Erythroblast (primary cell): ENCODE measurements at places on chromosomes 12 and 14.

DNA sequence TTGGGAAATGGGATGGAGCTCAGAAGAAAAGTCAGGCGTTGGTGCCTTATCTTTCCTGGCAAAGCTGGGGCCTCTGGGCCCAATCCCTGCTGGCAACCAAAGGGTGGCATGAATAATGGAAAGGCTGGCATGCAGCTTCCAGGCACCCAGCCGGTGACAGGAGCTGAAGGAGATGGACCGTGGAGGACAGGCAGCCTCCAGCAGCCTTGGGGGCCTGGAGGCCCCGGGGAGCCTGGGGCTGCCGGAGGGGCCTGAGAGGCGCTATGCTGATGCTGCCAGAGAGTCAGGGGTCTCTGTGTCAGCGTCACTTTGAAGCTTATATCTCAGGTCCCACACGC, 38.2 kb upstream of the EML1 start:
- DNase-seq = no peak

- DNase-seq = no peak
Observed at GRCh38 chr12:91507754-91508153, 325.1 kb upstream of the DCN start.

GRCh38 chr12:65466911-65467310, 188.4 kb downstream of the MSRB3 start:
- DNase-seq = no peak

GRCh38 chr14:95304342-95304741, 15.4 kb downstream of the CLMN start:
- DNase-seq = no peak

DNA sequence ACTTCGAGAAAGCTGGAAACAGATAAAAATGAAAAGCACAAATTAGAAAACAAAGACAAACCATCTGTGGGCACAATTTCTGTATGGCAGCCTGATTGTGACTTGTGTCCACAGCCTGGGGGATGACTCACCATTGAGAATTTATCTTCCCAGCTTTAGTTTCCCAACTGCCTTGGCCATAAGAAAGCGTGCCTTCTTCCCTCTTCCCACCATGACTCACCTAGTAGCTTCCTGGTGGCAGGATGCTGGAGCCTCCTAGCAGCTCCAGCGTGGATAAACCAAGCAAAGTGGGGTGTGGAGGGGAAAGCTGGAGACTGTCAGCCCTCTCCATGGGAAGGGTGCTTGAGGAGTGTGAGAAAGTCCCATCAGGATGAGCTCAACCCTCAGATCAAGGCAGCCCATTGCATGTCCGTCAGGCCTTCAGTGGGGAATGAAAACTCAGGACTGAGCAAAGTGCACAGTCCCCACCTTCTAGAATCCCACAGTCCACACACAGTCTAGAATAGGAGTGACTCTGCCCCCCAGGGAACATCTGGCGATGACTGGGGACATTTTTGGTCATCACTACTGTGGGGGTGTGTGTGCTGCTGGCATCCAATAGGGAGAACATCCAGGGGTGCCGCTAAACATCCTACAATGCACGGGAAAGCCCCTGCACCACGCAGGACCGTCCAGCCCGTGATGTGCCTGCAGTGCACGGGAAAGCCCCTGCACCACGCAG, 22.4 kb upstream of the SERPINA6 start:
- DNase-seq = no peak

- no peak for DNase-seq
Observed at GRCh38 chr12:43812926-43813325, 6.8 kb upstream of the TWF1 start.

DNA sequence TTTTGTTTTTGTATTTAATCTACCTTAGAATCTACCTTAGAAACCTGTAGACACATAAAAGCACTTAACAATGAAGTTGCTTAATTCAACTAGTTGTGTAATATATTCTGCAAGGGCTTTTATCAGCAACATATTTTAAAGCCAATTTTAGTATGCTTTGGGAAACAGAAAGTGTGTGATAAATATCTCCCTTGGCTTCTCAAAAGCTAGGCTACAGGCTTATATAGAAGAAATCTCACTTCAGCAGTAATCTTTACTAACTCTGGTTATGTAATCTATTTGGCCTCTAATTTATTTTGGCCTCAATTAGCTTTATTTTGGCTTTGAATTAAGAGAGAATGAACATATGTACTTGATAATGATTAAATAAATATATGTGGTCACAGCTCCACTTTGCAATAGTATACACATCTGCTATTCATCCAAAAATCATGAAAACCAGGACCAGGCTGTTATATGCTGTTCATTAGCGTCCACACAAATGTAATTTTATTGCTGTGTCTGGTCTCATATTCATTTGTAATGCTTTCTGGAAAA, 37.2 kb downstream of the LRP6 start:
- no peak for DNase-seq

- DNase-seq = no peak
Observed at GRCh38 chr12:76041406-76041805, 9.8 kb upstream of the PHLDA1 start.

- no peak for DNase-seq
Observed at GRCh38 chr14:102793531-102794328, 16.5 kb downstream of the TRAF3 start.

GRCh38 chr12:22709292-22709691, 84.3 kb downstream of the ETNK1 start:
- peak; percentile 8 for DNase-seq

GRCh38 chr12:93245543-93245942, 132.2 kb upstream of the NUDT4 start:
- DNase-seq = no peak

GRCh38 chr14:69932391-69932790, 53.2 kb downstream of the SMOC1 start:
- no peak for DNase-seq

- DNase-seq = no peak
Observed at GRCh38 chr14:61700104-61700886, 5.0 kb downstream of the HIF1A start.

DNA sequence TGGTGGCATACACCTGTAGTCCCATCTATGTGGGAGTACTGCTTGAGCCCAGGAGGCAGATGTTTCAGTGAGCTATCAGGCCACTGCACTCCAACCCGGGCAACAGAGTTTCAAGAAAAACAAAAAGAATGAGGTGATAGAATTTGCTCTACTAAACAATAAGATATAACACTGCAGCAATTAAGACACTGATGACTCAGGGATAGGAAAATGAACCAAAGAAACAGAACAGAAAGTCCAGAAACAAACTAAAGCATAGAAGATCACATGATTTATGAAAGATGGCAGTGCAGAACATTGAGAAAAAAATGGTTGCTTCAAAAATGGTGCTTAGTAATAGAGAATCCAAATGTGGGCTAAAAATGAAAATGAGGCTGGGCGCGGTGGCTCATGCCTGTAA, 65.2 kb upstream of the AP4S1 start:
- DNase-seq = no peak

DNA sequence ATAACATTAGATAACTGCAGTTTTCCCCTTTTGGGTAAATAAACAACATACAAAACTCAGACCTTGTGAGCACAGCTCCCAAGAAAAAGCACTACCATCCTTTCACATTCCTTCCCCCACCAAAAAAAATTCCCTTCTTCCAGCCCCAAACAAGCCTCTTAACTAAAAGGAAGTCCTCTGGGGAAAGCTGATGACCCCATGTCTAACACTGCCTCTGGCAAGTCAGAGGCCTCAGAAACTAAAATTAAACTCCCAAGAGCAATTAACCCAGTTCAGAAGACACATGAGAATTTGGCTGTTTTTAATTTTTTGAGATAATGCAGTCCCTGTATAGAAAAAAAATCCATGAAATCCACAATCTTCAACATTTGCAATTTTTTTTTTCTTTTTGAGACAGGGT, 127.7 kb downstream of the SPTSSA start:
- DNase-seq = no peak

DNA sequence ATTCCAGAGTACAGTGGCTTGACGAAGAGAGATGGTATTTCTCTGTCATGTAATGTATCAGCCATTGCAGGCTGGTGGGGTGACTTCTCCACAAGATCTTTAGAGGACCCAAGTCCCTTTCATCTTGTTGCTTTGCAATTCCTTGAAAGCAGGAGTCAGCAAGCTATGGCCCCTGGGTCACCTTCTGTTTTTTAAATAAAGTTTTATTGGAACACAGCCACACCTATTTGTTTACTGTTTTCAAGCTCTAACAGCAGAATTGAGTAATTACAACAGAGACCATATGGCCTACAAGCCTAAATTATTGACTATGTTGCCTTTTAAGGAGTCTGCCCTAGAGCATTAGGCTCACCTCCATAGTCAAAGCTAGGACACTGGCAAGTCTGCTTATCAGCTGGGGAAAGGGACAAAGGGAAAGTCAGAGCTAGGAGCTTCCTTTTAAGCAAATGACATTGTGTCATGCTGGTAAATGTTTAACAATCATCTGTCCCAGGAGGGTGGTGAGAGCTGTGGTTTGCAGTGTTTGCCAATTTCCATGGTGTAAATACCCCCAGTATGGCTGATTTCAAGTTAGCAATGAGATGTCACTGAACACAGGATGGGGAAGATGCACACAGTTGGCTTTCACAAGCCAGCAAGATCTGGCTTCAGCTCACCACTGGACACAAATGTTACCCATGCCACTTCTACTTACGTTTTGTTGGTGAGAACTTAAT, 87.7 kb upstream of the PWP1 start:
- DNase-seq = no peak

DNA sequence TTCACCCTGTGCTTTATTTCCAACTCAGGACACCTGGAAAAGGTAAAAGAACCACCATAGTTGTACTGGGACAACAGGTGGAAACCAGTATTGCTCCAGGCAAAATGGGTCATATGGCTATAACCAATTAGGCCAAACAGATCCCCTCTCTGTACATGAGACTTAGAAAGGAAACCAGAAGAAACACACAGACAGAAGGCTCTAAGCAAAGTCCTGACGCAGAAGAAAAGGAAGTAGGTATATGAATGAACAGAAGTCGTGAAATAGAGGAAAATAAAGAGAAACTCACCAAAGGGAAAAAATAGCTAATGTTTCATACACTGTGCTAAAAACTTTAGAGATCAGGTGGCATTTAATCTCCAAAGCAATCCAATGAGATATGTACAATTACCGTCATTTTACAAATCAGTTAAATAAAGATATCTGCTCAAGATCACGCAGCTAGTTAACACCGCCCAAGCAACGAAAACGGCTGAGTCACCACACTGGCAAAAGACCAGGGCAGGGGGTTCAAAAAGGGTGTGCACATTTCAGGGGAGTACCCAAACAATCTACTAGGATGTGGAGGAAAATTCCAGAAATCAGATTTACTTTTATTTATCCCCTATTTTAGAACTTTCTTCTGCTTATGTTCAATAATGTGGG, 82.3 kb downstream of the ITPR2 start:
- peak; percentile 32 for DNase-seq

DNA sequence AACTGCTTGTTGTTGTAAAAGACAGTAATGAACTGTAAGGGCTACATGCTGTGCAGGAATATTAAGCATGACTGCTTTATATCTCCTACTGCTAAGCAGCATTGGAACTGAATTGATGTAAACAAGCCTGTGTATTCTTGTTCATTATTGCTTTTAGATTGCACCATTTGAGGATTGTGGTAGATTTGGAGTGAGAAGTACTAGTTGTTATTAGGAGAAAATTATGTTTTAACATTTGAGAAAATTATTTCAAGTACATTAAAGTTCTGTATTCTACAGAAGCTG, 212.7 kb downstream of the ERC1 start:
- peak; percentile 9 for DNase-seq

DNA sequence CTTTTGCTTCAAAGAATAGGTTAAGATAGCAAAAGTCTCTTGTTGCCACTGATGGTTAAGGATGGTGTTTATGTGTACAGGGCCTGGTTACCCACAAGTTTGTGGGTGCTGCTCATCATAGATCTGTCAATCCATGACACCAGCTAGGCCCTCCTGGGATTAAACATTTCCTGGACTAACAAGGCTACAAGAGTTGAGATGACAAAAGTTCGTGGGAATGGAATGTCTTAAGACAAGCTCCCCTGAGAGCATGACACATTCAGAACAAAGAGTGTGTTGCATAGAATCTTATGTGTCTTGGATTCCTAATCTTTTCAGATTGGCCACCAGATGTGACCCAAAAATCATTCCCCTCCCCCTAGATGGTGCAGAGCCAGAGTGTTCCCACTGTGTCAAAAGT, 592.5 kb upstream of the USP15 start:
- no peak for DNase-seq

DNA sequence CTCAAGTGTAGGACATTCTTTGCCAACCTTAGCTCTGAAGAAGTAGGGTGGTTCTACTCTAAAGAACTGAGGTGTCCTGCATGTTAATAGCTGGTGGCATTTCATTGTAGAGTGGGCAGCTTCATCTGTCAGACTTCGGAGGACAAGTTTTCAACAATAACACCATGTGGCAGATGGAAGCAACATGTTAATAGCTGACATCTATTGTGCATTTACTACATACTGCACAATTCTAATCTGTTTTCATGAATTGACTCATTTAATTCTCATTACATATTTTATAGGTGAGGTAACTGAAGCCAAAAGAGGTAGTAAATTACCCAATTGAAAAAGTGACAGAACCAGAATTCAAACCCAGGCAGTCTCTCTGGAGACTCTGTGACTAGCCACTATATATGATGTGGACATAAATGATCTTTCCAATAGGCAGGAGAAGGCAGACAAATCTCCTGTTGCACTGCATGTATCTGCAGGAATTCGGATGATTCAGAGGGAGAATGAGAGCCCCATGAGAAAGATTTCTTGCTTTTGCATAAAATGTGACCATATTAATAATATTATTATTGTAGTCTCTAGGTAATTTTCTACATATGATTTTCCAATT, 137.2 kb upstream of the E2F7 start:
- no peak for DNase-seq

DNA sequence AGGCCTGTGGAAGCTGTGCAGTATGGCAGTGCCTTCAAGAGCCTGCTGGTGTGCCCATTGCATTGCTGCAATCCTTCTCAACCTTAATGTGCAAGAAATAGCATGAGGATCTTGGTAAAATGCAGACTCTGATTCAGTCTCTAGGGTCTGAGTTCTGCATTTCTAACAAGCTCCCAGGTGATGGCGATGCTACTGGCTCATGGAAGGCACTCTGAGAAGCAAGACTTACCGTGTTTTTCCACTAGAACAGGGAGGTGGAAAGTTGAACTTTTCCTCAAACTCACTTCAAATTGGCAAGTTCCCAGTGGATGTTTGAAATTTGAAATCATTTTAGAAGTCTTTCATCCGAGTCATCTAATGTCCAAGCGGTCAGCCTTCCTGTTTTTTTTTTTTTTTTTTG, 55.5 kb downstream of the MYRFL start:
- DNase-seq = no peak

GRCh38 chr14:46920542-46920941, 269.0 kb upstream of the RPL10L start:
- DNase-seq = no peak

GRCh38 chr12:52126605-52127578, 47.4 kb downstream of the SMIM41 start:
- no peak for DNase-seq

- DNase-seq = peak; percentile 35
Observed at GRCh38 chr12:7190268-7191055, 976 bp downstream of the PEX5 start.
